G401 (cell line): ENCODE measurements at places on chromosomes 11 and 22.

GRCh38 chr11:1205987-1206331 is 16.9 kb upstream of the MUC5B start:
- DNase-seq = no peak

- DNase-seq = no peak
Observed at GRCh38 chr11:3903207-3903896, 47.9 kb downstream of the STIM1 start.

GRCh38 chr11:67332081-67332691 is 21.2 kb downstream of the POLD4 start:
- DNase-seq = no peak

DNA sequence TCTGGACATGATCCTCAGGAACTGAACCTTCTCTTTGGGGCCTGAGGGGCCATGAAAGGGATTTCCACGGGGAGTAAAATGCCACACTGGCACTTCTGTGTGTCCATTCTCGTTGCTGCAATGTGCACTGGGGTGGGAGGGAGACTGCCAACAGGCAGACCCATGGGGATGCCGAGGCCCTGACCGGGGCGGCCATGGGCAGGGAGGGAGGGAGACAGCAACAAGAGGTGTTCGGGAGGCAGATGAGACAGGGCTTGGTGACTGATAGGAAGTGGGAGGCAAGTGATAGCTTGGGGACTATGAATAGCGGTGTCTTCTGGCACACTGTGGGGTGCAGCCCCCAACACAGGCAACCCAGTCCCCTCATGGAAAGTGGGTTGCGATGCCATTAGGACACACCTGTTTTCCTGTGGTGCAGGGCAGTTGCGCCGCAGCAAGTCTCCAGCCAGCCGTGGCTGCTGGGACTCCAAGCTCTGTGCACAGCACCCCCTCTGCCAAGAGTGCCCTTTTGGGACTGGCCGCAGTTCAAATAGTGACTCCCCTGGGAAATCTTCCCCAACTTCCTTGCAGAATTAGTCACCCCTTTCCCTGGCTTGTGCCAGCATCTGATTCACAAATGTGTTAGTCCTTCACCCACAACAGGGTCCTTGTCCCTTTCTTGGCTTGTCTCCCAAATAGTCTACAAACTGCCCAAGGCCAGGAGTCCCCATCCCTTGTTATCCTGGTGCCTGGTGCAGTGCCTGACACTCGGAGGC is 88.8 kb downstream of the CHST1 start:
- DNase-seq = no peak
